ENCODE measurements at places on chromosomes 16 and 17.
A peak's percentile ranks its signal among the peaks of the same experiment; 100 is the strongest.

- DNase-seq, result no peak
These were observed at the start of gene SLC13A5 for GRCh38 chr17:6713130-6713917. TSS of gene SLC13A5 (minus strand) at chr17:6713369. CDS start at chr17:6713333, 36 bp downstream.

DNA sequence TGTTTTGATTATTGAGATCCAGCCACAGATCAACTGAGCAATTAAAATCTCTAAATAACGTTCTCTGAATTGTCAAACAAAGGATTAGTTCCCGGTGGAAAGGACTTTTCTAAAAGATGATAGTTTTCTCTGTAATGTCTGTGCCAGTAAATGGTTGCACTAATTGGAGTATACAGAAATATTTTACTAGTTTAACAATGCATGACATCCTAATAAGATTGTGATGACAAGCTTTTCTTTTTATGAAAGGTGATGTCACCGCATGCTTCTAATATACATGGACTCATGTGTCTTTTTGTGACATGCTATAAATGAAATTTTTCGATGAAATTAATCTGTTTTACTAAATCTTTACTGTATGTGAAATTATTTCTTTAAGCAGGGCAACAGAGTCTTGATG is 211.1 kb downstream of the IRX3 start:
- no peak for DNase-seq

DNA sequence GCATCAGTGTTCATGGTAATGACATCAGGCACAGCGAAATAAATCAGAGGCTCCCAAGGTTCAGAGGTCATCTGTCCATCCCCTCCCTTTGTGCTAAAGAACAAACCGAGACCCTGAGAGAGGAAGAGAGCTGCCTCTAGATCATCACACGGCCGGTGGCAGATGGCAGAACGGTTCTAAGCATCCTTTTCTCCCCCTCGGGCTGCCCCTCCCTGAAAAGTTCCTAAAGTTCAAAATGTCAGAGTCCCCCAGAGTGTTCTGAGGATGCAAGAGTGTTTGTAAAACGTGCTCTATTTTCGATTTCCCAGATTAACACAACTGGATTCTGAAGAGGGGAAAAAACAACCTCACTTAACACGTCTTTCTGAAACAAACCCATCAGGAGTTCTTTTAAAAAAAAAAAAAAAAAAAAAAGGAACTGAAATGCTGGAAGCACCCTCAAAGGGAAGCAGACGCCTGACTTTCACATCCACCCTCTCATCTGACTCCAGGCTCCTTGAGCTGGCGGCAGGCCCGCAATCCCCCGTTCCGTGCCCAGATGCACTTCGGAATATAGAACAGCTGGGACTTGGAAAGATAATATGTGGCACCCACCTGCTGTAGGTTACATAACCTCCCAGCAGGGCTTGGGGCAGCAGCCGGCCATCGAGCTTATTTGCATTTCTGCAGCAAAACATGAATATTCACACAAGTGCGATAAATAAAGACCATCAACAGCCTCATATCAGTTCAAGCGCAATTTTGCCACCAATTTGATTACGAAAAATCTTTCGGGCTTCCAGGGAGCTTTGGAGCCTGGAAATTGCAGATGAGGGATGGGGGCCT is 115.5 kb upstream of the SMURF2 start:
- DNase-seq, result no peak

DNA sequence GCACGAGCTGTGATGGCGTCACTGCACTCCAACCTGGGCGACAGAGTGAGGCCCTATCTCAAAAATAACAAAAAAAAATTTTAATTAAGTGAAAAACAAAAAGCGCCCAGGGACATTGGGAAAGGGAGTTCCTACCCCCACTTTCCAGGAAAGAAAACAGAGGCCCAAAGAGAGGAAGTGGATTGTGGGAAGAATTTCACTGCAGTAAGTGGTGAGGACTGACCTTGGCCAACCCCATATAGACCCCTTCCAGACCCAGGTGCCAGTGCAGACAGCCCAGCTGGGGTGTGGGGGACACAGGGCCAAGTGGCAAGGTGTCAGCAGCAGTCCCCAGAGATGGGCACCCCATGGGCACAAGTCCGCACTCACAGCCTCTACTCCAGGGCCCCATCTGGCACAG is 29.0 kb upstream of the KRT17 start:
- DNase-seq, result no peak

DNA sequence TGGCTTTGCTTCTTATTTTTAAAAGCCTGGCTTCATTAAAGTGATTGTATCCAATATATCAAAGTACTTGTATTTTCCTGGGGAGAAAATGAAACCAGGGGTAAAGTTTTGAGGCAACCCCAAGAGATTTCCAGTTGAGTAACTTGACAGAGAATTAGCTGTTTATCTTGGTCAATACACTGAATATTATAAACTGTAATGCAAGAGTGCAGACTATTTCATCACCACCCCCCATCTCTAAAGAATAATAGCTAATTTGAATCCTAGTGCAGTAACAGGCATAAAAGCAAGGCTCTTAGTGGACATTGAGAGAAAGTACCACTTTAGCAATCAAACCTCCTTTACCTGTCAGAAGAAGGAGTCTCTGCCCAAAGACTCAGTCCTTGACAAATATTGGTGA is 27.0 kb downstream of the IRX6 start:
- no peak for DNase-seq

DNA sequence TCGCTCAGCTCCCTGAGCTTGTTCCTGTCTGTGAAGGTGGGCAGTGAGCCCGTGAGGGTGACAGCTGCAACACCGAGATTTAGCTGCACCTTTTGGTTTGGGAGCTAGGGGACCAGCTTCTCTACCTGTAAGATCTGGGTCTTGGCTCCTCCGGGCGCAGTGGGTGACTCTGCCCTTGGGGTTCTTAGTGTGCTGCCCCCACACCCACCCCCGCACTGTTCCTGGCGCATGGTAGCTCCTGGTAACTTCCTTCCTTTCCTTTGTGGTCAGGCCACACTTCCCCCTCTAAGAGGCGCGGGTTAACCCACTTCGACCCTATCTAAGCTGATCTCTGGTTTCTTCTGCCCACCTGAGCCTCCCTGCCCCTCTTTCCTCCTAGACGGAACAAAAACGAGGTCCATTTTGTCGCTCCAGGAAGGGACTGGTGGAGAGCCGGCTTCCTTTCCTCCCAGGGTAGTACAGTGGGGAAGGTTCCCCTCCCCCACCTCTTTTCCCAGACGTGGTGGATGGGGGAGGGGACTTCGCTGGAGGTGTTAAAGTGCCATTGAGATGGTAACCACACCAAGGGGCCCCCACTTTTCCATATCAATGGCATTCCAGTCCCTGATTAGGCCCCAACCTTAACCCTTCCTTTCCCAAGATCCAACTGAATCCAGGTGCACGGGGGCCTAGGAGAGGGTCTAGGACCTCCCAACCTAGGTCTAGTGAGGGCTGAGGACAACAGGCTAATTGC is 4.6 kb upstream of the CLDN9 start:
- no peak for DNase-seq

GRCh38 chr16:22329199-22329695 is 32.0 kb downstream of the POLR3E start:
- no peak for DNase-seq

DNA sequence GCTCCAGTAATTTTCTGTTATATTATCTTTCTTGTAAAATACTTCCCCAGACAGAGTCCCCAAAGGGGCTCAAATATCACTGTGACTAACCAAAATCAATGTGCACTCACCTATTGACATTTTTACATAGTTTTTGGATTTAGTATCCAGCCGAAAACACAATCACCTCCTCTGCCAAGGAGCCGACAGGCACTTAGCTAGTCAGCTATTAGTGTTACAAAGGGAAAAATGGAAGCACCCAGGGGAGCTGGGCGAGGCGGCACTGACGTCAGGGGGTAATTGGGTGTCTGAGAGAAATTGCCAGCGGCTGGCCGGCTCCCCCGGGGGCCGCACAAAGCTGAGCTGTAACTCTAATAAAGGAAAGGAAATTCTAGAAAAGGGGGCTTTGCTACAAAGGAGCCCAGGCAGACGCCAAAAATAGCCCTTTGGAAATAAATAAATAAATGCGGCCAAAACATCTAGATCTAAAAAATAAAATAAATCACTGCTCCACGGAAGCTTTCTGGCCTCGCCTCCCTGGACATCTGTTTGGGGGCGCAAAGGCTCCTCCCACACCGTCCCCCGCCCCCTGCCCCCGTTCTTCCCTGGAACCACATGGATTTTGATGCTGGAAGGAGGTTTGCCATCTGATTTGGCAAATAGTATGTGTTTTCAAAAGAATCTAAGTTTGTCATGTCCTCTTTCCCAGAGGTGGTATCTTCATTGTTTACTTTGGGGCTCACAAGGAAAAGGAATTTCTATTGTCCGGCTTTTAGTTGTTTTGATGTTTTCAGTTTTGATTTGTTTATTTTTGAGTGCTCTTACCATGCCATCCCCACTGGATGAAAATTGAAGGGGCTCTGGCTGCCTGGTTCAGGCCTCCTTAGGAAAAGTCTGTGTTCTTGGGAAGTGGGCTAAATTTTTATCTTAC is 156.7 kb downstream of the ZNF423 start:
- peak; percentile 45 for DNase-seq

- DNase-seq, result no peak
These were observed 49.4 kb downstream of the BEAN1 start for GRCh38 chr16:66476328-66477027.

GRCh38 chr17:49985310-49985990 is 9.6 kb downstream of the DLX3 start:
- no peak for DNase-seq

DNA sequence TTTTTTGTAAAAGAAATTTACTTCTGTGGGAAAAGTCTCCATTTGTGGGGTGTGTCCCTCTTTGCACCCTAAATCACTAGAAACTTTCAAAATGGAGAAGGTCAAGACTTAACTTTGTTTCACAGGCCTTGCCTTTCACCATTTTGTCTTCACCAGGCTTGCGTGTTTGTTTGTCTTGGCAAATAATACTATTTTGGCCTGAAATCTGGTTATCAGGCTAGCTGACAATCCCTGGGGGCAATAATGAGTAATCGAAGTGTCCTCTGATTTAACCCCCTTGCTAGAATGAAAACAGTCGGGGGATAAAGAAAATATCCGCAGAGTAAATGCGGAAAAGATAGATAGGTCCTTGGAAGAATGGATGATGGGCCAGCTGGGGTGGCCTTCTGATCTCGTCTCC is 34.5 kb downstream of the SLC39A11 start:
- DNase-seq, result no peak

DNA sequence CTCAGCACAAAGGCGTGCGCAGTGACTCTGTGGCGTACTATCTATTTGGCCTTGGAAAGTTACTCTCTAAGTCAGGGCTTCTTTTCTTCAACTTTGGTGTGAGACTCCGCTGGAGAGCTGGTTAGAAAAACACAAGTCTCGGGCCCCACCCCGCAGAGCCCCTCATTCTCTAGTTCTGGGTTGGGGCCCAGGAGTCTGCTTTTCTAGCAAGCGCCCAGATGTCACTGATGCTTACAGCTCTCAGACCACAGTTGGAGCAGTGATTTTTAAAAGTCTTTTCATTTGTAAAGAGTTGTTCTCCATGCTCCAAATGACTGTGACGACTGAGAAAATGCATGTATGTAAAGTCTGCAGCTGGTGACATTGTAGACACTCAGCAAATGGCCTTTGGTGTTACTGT is 582.3 kb downstream of the WWOX start:
- no peak for DNase-seq

DNA sequence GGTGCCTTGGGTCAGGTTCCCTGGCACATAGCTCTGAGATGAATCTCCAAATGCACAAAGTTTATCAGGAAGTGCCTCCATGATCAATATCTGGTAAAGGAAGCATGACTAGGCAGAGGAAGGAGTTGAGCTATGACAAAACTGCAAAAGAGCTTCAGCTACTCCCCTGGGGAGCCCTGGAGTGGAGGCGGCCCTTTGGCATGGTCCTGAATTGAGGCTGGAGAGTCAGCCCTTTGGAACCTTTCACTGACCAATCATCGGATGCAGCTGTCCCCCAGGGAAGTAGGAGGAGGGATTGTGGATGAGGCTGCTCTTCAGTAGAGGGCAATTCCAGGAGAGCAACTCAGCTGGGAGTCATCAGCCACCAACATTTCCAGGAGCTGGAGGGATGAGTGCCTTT is 46.1 kb upstream of the NLRP1 start:
- DNase-seq, result no peak

DNA sequence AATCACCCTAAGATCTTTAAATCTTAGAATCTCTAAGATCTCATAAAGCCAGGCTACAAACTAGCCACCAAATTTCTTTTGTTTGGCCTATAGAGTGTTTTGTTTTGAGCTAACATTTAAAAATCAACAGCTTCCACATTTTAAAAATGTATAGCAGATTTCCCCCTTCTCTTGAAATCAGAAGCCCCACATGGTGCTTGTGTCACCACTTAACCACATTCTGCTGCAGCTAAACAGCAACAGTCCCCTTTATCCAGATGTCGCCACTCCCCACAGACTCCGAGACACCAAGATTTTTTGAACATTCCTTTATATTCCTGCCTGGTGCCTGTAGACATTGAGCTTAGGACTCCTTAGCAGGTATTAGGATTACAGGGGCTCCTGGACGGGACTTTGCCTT is 16.0 kb downstream of the GUCY2D start:
- no peak for DNase-seq

- no peak for DNase-seq
These were observed 716 bp upstream of the HIC1 start for GRCh38 chr17:2054262-2054511.

- peak; percentile 72 for DNase-seq
These were observed 10.2 kb downstream of the FLII start for GRCh38 chr17:18248300-18248731.

GRCh38 chr17:28124962-28125361 is 82.5 kb downstream of the NLK start:
- no peak for DNase-seq

DNA sequence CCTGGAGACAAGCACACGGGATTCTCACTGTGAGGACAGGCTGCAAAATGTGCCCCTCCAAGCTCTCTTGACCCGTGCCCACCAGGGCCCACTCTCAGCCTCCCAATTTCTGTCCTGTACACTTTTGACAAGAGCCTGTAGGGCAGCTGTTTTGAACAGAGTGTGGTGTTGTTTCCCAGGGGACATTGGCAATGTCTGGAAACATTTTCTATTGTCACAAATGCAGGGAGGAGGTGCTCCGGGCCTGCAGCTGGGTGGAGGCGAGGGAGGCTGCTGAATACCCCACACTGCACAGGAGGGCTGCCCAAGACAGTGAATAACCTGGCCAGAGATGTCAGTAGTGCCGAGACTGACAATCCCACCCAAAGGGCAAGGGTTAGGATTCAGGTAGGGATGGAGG is 10.5 kb downstream of the CEP295NL start:
- no peak for DNase-seq
